ENCODE measurements at places on chromosomes 7 and 10.

GRCh38 chr10:1551636-1552338, 185.5 kb downstream of the ADARB2 start:
- DNase-seq = no peak

GRCh38 chr7:16880554-16880953, 1.2 kb downstream of the AGR3 start:
- DNase-seq = no peak

DNA sequence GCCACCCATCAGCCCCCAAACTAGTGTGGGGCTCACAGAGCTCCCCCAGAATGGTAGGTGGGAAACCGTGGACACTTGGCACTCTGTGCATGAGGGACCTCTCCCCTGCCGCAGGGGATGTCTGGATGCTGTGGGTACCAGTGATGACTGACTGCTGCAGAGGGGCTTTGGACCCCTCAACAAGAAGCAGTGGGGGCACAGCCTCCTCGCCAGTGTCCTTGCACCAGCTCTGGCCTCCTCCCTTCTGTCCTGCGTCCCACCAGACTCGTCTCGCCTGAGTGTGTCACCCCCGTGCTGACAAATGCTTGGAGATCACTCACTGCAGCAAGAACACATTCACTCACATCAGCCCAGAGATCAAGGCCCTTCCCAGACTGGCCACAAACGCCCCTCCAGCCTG, 37.3 kb upstream of the R3HCC1L start:
- DNase-seq = no peak

- no peak for DNase-seq
Observed at GRCh38 chr10:94108200-94108599, 114.5 kb downstream of the PLCE1 start.

- no peak for DNase-seq
Observed at GRCh38 chr7:157523766-157524421, 187.1 kb downstream of the DNAJB6 start.

DNA sequence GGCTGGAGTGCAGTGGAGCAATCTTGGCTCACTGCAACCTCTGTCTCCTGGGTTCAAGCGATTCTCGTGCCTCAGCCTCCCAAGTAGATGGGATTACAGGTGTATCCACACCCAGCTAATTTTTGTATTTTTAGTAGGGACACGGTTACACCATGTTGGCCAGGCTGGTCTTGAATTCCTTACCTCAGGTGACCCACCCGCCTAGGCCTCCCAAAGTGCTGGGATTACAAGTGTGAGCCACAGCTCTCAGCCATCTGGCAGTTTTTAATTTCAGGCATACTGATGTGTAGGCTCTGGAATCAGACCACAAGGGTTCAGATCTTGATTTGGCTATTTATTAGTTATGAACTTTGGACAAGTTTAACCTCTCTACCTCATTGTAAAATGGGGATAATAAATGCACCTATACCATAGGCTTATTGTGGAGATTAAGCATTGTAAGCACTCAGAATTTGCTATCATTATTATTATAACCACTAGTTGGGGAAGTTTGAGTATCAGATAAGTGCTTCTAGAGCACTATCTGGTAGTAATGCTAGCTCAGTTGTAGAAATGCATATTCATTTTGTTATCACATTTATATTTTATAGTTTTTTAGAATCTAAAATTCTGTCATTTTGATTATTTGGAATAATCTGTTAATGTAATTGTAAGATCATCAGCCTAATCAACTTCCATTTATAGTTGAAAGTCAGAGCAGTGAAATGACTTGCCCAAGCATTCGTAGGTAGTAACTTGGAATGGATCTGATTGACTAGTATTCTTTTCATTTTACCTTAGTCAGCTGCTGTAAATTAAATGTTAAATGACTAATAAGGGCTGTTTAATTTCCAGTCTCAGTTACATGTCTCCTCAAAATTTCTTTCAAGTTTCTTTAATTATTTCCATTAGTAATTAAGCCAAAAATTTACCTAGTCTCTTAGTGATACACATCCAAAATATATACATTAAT, 22.5 kb downstream of the KMT2E start:
- no peak for DNase-seq

- no peak for DNase-seq
Observed at GRCh38 chr10:133334503-133335245, 2.0 kb downstream of the CALY start.

GRCh38 chr10:63227207-63227895, 94.2 kb downstream of the NRBF2 start:
- no peak for DNase-seq

DNA sequence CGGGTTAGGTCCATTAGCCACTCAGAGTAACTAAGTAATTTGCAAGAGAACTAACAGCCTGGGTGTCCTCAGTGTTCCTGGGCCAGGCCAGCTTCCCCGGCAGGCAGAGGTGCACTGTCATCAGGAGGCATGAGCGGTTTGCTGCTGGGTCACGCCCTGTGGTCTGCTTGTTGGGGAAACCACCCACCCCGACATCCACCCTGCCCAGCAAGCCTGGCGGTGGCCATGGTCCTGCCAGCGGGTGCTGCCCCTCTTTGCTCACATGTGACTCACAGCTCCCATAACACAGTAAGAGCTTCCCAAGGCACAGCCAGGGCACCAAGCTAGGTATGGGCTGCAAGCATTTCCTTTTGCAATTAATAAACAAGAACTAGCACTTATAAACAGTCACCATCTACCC, 75.9 kb downstream of the RGS10 start:
- DNase-seq = no peak

- DNase-seq = peak; percentile 17
Observed at GRCh38 chr10:5292196-5292735, 72.5 kb upstream of the UCN3 start.

GRCh38 chr7:45978010-45978681, 57.1 kb upstream of the IGFBP3 start:
- DNase-seq = no peak

GRCh38 chr10:114772496-114773196, 48.9 kb upstream of the FHIP2A start:
- no peak for DNase-seq

GRCh38 chr7:18518555-18518954, 23.0 kb downstream of the HDAC9 start:
- no peak for DNase-seq

GRCh38 chr10:123831259-123831658, 60.3 kb downstream of the CPXM2 start:
- no peak for DNase-seq

DNA sequence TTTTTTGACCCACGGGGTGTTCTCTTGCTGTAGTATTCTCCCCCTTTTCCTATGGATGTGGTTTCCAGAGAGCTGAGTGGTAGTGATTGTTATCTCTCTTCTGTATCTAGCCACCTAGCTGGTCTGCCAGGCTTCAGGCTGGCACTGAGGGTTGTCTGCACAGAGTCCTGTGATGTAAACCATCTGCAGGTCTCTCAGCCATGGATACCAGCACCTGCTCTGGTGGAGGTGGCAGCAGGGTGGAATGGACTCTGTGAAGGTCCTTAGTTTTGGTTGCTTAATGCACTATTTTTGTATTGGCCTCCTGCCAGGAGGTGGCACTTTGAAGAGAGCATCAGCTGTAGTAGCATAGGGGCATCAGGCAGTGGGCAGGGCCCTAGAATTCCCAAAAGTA, 851 bp downstream of the HYAL4 start:
- DNase-seq = no peak

DNA sequence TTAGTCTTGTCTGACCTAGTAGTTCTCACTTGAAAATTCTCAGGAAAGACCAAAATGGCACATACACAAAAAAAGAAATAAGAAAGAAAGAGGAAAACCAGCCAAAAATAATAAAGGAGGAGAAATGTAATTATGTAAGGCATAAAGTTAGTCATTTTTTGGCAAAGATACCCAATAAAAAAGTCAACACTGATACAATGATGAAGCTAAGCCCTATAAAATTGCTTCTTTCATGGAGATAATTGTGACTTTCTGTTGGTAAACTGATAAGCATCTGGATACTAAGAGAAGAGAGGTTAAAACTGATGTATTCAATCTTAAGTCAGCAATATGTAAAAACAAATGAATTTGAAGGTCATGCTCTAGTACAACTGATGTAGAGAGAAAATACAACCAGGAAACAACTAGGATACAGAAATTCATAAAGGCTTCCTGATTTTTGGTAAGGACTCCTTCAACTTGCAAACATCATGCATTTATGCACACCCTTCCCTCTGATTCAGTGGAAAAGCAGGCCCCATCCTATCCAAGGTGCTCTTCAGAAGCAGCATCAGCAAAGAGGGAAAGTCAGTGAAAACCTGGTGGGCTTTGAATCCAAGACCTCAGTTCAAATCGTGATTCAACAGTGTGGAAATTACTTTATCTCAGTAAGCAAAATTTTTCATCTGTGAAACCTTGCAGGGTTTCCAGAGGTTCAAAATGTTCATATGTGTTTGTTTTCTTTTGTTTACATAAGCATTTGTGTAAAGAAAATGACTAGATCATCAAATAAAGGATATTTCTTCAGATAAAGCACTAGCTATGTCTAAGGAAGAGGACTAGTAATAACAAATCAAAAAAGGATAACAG, 32.6 kb downstream of the IMMP2L start:
- DNase-seq = no peak

GRCh38 chr7:149381245-149381644, 79.6 kb downstream of the ZNF777 start:
- DNase-seq = no peak

GRCh38 chr7:25580141-25580540, 351.9 kb upstream of the NPVF start:
- DNase-seq = no peak

GRCh38 chr7:30732606-30733005, 19.3 kb upstream of the INMT start:
- no peak for DNase-seq

DNA sequence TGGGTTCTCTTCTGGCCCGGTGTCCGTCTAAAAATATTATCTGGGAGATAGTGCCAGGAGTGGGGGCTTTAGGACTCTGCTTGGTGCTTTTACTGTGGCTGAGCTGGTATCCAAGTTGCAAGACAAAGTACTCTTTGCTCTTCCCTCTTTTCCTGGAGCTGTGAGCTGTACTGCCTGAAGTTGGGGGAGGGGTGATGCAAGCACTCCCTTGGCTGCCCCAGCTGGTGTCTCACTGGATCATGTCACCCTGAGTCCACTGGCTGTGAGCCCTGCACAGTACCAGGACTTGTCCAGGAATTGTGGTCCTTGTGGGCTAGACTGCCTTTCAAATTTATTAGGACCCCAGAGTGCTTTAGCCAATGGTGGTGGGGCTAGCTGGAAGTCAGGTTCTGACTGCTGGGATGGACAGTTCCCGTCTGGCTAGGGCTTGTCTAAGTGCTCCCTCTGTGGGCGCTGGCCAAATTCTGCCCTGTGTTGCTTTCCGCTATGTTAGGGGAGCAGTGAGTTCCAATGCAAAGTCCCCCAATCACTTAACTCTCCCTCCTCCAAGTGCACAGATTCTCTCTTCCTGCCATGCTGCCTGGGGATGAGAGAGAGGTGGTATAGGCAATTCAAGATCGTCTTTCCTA, 13.1 kb downstream of the CC2D2B start:
- DNase-seq = no peak

GRCh38 chr10:25604591-25604990, 329.4 kb upstream of the MYO3A start:
- DNase-seq = no peak

DNA sequence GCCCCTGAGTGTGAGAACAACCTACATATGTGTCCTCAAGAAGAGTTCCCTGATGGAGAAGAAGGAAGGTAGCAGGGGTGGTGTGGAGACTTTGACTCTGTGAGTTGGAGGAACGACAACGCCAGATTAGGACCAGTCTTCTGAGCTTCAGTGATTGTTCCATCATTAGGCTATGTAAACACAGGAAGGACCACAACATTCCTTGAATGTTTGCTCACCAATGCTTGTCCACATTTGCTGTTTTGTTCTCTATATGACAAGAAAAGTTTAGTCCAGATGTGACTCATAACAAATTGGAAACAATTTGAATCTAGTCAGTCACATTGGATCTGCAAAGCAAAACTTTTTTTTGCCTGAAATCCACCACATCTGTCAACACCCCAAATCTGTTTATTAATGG, 62.7 kb downstream of the ENTPD1 start:
- no peak for DNase-seq
